ENCODE measurements at places on chromosomes 12 and 14.

- no peak for DNase-seq
Observed at GRCh38 chr12:125351788-125352187, 286.6 kb downstream of the AACS start.

DNA sequence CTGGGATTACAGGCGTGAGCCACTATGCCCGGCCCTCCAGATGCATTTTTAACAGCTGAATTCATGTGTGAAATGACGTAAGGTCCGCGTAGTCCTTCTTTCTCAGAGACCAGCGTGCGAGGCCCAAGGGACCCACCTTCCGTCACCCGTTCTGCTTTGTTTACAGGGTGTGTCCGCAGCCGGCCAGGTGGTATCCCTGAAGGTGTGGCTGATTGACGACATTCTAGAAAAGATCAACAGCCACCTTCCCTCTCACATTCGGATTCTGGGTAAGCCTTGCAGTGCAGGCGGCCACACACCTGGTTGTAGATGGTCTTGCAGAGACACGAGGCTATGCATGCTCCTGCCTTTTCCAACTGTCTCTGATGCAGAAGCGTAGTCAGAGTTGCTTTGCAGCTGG, 9.9 kb downstream of the PUS1 start:
- DNase-seq: no peak

DNA sequence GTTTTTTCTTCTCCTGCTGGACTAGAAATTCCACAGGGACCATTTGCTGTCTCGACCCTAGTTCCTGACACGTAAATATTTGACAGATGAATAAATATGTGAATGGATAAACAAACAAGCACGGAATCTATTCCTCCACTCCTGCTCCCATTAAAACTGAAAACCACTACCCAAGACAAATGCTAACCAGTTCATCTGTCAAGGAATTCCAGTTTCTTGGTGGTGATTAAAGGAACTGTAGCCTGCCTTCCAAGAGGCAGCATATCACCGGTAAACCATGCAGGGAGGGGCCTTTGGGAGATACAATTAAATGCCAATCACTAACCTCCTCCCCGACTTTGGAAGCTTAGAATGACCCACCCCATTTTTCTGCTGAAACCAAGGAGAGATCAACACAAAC, 95.4 kb downstream of the TTC7B start:
- DNase-seq: no peak

- DNase-seq: no peak
Observed at GRCh38 chr12:106086696-106087095, 52.1 kb downstream of the NUAK1 start.

- no peak for DNase-seq
Observed at GRCh38 chr14:93716002-93716745, 72.1 kb downstream of the PRIMA1 start.

- no peak for DNase-seq
Observed at GRCh38 chr12:91851741-91852477, 293.7 kb downstream of the BTG1 start.

GRCh38 chr14:31692376-31692781, 131.2 kb downstream of the NUBPL start:
- no peak for DNase-seq

DNA sequence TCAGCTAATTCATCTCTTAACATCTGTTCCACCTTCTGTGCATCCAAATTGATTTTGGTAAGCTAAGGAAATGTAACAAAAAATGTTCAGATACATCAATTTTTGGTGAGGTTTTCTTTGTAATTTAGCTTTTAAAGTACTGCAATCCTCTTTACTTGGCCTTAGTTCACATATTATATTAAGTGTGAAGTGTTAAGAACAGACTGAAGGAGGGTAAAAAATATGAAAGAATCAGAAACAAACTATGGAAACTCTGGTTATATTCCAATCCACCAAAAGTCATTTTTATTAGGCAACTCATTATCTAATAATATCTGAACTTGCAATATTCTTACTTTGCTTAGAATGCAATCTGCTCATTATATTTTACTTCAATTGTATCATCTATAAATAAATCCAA, 49.1 kb downstream of the CEP290 start:
- no peak for DNase-seq

DNA sequence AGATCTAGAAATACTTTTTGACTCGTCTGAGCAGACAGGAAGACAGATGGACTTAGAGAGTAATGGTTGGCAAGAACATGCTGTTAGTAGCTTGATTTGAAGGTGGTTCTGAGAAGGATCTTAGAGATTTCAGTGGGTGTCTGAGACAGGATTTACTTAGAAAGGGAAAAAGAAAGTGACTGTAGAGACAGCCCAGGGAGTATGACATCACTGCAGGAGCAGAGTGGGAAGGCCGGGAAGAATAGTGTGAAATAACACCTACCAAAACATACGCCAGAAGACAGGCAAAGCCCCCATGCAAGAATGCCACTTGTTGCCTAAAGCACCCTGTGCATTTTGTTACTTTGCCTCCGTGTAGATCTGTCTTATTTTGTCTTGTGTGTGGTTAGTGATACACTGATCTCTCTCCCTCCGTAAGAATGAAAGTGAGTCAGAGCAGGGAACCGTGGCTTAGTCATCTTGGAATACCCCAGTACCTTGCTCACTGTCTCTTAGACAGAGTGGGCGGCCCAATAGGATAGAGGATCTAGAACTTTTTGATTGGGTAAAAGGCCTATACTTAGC, 161.3 kb upstream of the IFNG-AS1 start:
- DNase-seq: no peak

DNA sequence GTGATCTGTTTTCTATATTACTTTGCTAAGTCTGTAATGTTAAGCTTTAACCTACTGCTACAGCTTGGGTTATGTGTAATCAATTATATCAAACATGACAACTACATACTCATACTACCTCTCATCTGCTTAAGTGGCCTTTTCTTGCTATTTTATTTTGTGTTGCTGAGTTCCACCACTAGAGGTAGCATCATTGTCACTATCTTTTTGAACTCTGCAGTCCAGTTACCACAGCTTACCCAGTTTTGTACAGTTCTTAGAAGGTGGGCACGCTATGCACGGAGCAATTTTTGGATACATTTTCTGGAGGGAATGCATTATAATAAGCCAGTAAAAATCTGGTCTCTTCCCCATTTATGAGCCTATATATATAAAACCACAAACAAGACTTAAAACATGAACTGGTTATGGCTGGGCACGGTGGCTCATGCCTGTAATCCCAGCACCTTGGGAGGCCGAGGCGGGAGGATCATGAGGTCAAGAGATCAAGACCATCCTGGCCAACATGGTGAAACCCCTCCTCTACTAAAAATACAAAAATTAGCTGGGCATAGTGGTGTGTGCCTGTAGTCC, 48.5 kb downstream of the SAV1 start:
- DNase-seq: no peak

DNA sequence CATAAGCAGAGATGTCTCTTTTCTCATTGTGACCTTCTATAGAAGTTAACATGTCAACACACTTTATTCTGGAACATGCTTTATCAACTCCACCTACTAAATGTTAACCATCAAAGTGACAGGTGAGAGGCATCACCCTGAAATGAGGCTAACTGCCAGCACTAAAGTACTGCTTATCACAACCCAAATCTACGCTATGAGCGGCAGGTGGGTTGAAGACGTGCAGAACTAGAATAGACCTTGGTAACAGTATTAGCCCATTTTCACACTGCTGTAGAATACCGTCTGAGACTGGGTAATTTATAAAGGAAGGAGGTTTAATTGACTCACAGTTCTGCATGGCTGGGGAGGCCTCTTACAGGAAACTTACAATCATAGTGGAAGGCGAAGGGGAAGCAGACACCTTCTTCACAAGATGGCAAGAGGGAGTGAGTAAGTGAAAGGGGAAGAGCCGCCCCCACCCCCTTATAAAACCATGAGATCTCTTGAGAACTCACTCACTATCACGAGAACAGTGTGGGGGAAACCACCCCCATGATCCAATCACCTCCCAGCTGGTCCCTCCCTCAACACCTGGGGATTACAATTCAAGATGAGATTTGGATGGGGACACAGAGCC, 359.0 kb downstream of the SEC23A start:
- DNase-seq: no peak

All from iPS DF 19.7 (cell line).